ENCODE measurements at places on chromosomes 1 and 21.

DNA sequence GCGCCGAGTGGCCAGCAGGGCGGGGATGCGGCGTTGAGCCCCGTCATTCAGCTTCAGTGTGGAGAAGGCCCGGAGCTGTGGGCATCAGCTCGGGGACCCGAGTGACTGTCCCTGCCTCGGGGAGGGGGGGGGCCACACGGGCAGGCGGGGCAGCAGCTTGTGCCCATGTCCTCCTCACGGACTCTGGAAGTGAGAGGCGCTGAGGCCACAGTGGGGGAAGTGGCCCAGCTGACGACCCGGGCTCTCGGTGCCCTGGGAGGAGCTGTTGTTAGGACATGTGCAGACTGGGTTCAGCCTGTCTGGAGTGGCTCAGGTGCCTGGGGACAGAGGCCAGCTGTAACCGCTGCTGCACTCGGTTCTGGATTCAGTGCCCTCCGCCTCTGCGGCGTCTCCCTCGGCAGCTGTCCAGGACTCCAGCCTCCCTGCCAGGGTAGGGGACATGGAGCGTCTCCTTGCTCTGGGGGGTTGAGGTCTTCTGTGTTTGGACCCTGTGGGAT, 71.1 kb downstream of the SKI start:
- DNase-seq: no peak

GRCh38 chr1:206738370-206739366, 31.9 kb upstream of the IL19 start:
- DNase-seq: no peak

GRCh38 chr1:33515112-33515511, 42.7 kb downstream of the ZSCAN20 start:
- no peak for DNase-seq

DNA sequence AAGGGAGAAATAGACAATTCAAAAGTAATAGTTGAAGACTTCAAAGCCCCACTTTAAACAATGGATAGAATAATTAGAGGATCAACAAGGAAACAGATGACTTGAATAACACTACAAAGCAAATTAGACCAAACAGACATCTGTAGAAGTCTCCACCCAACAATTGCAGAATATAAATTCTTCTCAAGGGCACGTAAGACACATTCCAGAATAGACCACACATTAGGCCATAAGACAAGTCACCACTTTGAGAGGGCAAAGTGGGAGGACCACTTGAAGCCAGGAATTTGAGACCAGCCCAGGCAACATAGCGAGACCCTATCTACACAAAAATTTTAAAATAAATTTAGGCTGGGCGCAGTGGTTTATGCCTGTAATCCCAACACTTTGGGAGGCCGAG, 20.5 kb upstream of the RNF186 start:
- no peak for DNase-seq

GRCh38 chr1:205561501-205562203, 57.2 kb downstream of the CDK18 start:
- DNase-seq: no peak

- DNase-seq: no peak
These were observed 69.0 kb downstream of the KCND3 start for GRCh38 chr1:111920221-111921024.

GRCh38 chr1:116808848-116809508, 54.7 kb downstream of the CD2 start:
- DNase-seq: no peak

DNA sequence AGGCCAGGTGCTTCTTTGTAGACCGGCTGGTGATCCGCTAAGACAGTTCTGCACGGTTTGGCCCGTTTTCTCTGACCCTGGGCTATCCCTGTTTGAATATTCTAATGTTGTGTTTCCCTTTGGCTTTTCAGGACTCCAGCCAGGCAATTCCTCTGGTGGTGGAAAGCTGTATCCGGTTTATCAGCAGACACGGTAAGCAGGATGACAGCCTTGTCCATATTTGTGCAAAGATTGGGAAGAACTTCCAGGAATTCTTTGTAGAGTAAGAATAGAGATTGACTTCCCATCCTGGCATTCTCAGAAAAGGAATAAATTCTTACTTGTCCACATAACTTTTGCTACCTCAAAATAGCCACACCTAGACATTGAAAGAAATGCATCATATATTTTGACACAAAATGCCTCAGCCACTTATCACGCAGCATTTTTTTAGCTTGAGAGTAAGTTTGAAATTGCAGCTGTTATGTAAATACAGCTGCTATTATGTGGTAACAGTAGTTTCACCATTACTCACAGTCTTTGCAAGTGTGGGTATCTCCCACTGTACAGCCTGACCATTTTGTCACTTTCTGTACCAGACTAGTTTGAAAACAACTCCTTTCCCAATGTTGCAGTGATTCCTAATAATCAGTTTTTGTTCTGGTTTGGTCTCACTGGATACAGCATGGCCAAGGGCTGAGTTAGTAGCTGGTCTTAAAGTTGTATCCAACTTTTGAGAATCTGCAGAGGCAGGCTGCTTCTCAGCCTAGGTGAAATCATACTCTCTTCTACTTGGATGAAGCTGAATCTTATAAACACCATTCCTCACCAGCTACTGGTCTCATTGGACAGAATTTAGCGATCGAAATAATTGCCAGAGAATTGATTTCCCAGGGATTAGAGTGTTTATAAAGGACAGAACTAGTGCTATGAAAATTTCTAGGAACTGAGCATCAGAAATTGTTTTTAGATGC, 40.0 kb upstream of the IKBKE start:
- DNase-seq: no peak

GRCh38 chr21:35503671-35504070, 454.6 kb upstream of the RUNX1 start:
- DNase-seq: no peak

DNA sequence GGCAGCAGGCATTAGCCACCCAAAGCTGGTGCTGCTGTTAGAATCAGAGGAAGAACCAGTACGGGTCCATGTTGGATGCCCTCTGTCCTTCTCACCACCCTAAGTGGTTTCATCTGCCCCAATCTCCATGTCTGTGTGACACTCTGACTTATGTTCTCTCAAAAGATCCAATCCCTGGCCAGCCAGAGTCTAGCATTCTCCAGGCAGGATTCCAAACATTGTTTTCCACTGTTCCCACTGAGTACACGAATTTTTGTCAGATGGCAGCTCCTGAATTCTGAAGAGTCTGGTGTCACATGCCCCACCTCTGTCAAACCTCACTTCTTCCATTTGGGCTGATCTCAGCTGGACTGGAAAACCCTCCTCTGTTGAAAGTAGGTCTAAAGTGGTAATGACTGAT, 166.0 kb downstream of the DISC1 start:
- no peak for DNase-seq

GRCh38 chr1:221602830-221603229, 139.1 kb downstream of the DUSP10 start:
- no peak for DNase-seq

GRCh38 chr1:10765734-10766478, 30.5 kb downstream of the CASZ1 start:
- no peak for DNase-seq

DNA sequence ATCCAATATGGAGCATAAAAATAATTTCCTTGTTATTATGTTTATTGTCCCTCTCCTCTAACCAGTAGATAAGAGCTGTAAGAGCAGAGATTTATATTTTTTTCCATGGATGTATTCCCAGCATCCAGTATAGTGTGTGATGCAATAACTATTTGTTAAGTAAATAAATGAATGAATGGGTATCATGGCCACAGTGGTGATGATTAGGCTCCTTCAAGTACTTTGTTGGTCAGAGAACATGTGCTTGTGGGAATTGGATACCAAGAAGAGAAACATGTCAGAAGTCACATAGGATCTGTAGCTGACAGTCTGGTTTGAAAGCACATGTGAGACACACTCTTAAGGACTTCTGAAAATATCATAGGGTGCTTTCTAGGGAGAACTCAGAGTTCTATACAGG, 588.5 kb downstream of the AGBL4 start:
- no peak for DNase-seq

DNA sequence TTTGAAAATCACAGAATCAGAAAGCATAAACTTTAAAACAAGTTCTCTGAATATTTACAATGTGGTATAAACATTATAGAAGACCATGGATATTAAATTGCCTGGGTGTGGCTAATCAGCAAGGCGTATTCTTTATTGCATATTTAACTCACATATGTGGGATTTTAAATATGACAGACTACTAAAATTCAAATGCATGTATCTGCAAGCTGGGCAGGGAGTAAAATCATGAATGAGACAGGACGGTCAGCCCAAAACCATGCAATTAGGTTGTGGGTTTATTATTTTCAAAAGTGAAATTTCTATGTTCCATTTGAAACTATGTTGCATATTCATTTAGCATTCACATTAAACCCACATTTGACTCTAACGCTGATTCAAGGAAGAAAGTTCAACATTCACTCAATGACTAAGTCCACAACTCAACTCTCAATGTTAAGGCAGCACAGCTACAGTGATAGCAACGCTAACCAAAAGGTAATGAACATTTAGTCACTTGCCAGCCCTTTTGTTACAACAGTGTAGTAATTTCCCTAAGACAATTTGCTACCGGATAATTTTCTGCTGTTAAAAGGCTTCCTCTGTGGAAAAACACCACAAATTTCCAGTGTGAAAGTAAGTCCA, 6.3 kb upstream of the SYNJ1 start:
- DNase-seq: no peak

Measured in HuH-7 (cell line).